Activated naive CD4-positive, alpha-beta T cell treated with anti-CD3 and anti-CD28 coated beads for 36 hours (primary cell): ENCODE measurements at places on chromosomes 5 and 9. TPM values are rescaled to one million over a fixed set of nuclear protein-coding genes. Genes with fewer than 3 reads are reported as not detected.
A peak's percentile ranks its signal among the peaks of the same experiment; 100 is the strongest.

Gene PDE4D
- total RNA-seq = 41.2 TPM

Gene PLK2
- total RNA-seq = 10.9 TPM

DNA sequence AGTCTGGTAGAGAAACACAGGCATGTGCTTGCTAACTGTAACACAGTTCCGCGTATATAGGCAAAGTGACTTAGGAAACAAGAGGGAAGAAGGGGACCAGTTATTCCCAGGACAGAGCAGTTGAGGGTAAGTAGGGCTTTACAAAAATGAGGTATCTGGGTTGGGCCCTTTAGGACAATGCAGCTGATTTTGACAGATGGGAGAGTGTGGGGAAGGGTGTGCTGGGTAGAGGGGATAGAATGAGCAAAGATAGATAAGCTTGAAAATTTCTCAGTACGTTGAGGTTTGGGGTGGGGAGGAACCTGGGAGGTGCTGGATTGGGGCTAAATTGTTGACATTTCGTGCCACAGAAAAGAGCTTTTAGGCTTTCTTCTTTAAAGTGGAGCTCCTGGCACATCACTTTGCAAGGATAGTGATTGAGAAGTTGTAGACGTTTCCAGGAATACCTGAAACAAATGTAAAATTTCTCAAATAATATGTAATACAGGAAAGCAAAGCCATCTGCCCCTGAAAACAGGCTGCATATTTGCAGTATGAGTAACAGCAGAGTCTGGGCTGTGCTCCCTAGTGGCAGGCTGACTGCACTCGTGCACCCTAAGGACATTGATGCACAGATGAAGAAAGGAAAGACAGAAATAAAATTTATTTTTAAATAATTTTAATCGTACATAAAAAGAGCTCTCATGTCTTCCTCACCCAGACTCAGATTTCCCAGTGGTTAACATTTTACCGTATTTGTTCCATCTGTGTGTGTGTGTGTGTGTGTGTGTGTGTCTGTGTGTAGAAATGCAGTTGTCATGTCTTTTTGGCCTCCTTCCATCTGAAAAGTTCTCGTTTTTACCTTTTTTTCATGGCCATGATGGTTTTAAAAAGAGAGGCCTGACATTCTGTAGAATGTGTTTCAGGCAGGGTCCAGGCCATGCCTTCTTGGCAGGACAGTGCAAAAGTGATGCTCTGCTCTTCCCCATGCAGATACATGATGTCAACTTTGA, 144.9 kb upstream of the DMRT1 start:
- H3K4me1 ChIP-seq = peaks cover 6% of the 10 kb centered on the region
- H3K27me3 ChIP-seq = no peaks in the 10 kb centered on the region
- DNase-seq = no peak
- H3K36me3 ChIP-seq = no peaks in the 10 kb centered on the region

- peaks cover 7% of the 10 kb centered on the region for H3K27me3 ChIP-seq
- no peak for DNase-seq
- H3K27ac ChIP-seq = no peak overlapping the region
- no peaks in the 10 kb centered on the region for H3K4me1 ChIP-seq
- H3K36me3 ChIP-seq = no peaks in the 10 kb centered on the region
Observed at GRCh38 chr9:76733096-76733495, 31.1 kb upstream of the PCA3 start.

DNA sequence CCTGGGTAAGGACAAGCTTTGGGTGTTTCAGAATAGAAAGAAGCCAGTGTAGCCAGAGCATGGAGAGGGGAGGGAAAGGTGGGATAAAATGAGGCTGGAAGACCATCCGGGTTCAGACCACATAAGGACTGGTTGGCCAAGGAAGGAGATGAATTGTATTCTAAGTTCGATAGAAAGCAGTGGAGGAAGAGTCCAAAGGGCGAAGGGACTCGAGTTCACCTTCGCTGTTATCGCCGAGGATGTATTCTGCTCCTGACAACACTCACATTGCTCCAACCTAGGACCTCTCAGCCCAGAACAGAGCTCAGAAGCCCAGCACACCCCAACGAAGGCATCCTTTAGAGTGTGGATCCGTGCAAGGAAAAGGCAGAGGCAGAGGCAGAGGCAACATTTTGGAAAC, 133.1 kb upstream of the EPB41L4A start:
- H3K27me3 ChIP-seq = no peaks in the 10 kb centered on the region
- H3K36me3 ChIP-seq = no peaks in the 10 kb centered on the region
- no peak overlapping the region for H3K4me3 ChIP-seq
- H3K27ac ChIP-seq = no peak overlapping the region
- H3K4me1 ChIP-seq = no peaks in the 10 kb centered on the region

GRCh38 chr5:170183816-170184687, 48.7 kb upstream of the C5orf58 start:
- H3K36me3 ChIP-seq = no peaks in the 10 kb centered on the region
- H3K4me3 ChIP-seq = no peak overlapping the region
- DNase-seq = peak; percentile 76

DNA sequence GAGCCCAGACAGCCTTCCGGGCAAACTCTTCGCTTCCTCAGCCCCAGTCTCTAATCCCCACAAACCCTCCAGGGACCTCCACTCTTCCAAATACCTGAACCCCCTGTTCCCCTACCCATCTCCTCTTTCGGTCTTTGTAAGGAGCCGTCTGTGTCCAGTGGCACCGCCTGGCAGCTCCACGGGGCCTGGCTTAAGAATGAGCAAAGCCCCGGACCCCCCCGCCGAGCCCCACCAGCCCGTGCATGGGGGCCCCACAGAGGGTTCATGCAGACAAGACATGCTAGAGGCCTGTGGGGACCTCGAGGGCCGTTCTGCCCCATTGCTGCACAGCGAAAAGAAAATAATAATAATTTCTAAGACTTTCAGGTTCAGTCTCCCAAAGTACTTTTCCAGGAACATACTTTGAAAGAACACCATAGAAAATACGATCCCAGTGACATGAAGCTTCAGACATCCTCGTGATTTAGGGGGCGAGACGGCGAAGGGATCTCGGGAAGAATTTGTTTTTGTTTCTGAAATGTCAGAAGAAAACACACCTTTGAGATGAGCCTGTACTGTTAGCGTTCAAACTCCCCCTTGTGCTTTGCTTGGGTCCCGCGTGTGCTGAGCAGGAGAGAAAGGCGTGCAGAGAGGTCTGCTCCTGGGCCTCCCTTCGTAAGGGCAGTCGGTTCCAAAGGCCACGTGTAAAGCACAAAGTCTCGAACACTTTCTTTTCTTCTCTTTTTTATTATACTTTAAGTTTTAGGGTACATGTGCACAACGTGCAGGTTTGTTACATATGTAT, 49.2 kb downstream of the IRX2 start:
- no peaks in the 10 kb centered on the region for H3K36me3 ChIP-seq
- no peak overlapping the region for H3K27ac ChIP-seq
- no peaks in the 10 kb centered on the region for H3K4me1 ChIP-seq
- H3K4me3 ChIP-seq = no peak overlapping the region
- no peaks in the 10 kb centered on the region for H3K27me3 ChIP-seq

- H3K4me1 ChIP-seq = peaks cover 25% of the 10 kb centered on the region
- no peak overlapping the region for H3K27ac ChIP-seq
- H3K27me3 ChIP-seq = peaks cover 1% of the 10 kb centered on the region
- no peak for DNase-seq
- no peak overlapping the region for H3K4me3 ChIP-seq
- no peaks in the 10 kb centered on the region for H3K36me3 ChIP-seq
Observed at GRCh38 chr9:95807326-95807947, 68.1 kb upstream of the ERCC6L2 start.

DNA sequence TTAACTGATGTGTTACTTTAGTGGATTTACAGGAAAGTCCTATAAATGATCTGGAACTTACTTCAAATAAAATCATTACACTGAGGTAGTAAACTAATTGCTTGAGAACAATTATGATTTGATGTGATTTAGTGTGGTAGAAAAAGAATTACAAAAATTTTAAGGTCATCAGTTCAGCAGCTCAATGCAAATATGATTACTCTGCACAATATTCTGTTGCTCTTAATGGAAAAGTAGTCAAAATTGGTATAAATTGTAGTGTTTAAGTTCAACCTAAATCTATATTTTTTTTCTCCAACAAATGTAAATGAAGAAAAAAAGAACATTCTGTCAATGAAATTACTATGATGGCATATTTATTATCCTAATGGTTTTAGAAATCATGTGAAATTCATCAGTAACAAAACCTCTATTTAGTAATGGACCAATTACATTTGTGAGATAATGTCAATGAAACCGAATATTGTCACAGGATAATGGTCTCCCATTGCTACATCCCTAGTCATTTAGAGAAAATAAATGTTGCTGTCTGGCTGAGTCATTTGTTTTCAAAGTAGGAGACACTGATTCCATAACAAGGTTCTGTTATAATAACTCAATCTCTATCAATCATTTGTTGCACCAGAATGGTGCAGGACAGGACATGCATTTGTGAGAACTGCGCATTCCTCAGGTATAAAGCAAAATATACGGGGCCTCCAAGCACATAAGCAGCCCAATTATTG, 177.1 kb downstream of the NFIB start:
- H3K36me3 ChIP-seq = no peaks in the 10 kb centered on the region
- DNase-seq = no peak
- no peak overlapping the region for H3K4me3 ChIP-seq
- H3K27ac ChIP-seq = no peak overlapping the region

- H3K4me3 ChIP-seq = peak overlapping the region; percentile 19
- no peaks in the 10 kb centered on the region for H3K27me3 ChIP-seq
- peaks cover 28% of the 10 kb centered on the region for H3K4me1 ChIP-seq
- no peaks in the 10 kb centered on the region for H3K36me3 ChIP-seq
Observed at GRCh38 chr5:139636975-139637408, 11.2 kb upstream of the CXXC5 start.
